ENCODE measurements at places on chromosomes 12 and 14.

DNA sequence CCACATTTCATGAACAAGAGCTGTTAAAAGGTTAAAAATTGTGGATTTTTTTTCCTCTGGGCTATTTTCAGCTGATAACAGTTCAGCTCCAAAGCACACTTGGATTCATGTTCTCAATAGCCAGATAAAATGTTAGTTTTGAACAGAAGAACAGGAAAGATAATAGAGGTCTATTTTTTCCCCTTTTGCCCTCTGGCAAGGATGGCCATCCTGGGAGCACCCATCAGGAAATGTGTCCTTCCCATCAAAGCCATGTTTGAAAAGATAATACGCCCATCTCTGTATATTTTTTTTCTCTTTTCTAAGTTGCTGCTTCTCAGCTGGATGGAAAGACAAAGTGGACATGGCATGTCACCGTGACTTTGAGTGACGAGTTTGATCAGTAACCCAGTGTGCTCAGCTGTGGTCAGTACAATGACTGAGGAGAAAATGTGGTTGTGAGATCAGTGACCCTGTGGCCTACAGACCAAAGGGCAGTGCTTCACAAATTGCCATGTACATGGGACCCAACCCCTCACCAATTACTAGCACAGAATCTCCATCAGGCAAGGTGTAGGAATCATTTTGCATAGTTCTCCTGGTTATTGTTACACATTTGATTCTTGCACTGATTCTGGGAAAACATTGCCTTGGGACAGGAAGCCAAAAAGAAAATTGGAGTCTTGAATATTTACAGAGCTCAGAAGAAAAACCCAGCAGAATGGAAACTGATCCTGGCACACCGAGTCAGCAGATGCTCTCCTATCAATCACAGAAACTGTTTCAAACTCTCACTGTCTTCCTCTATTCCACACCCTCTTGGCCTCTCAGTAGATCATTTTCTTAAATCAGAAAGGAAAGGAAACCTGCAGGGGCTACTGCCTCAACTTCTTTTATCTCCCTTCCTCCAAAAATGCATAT is 64.3 kb downstream of the ANO6 start:
- no peak for DNase-seq

DNA sequence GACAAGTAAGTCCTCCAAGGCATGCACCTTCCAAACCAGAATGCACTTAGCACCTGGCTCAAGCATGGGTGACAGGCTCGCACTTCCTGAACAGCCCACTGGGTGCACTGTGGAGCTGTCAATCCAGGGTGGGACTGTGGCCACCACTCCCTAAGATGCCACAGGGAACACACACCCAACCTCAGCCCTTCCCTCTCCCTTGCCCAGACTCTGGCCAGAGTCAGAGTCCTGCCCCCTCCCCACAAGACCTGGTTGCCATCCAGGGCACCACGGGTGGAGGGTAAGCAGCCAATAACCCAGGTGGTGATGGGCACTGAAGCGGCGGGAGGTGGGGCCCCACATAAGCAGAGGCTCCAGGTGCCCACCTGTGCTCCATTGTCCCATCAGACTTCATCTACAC is 160.6 kb downstream of the MYRFL start:
- no peak for DNase-seq

- DNase-seq = no peak
Measured at GRCh38 chr14:72521968-72522741, 371.7 kb downstream of the DPF3 start.

DNA sequence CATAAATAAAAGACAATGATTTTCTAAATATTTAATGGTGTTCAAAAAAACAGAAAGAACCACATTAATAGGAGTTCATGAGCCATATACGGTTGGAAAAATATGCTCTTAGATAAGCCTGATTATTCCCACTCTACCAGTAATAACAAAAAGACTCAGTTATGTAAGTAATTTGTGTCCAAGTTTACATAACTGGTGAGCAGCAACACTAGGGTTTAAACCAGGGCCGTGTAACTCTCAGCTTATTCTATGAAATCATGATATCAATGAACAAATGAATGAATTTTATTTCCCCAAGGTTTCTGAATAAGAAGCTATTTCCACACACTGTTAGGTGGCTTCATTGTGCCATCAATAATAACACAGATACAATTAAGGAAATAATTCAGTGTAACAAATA is 98.3 kb downstream of the GARIN6 start:
- no peak for DNase-seq

GRCh38 chr12:101792046-101792931 is 38.5 kb downstream of the GNPTAB start:
- DNase-seq = peak; percentile 6

GRCh38 chr12:25025260-25025659 is 76.4 kb upstream of the BCAT1 start:
- no peak for DNase-seq

DNA sequence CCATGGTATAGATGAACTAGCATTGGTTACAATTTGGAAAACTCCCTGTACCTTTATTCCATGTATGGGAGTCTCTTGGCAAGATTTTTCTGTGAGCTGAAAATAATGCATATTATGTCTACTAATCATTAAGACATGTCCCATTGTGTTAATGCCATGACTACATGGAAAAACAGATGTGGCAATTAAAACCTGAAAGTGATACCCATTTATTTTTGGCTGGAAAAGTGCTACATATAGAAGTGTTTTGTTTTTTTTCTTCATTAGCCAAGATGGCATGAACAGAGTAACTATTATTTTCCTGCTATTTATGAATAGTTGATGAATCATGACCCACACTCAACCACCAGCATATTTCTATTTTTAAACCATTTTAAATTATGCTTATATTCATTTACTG is 58.2 kb downstream of the ALG10B start:
- DNase-seq = no peak

DNA sequence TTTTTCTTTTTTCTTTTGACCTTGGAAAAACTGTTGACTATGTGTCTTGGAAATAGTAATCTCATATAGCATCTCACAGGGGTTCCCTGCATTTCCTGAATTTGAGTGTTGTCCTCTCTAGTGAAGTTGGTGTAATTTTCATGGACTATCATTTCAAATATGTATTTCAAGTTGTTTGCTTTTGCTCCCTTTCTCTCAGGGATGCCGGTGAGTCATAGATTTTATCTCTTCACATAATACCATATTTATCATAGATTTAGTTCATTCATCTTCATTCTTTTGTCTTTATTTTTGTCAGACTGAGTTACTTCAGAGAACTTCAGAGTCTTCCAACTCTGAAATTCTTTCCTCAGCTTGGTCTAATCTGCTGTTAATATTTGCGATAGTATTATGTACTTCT is 1320.6 kb downstream of the LRFN5 start:
- DNase-seq = no peak

DNA sequence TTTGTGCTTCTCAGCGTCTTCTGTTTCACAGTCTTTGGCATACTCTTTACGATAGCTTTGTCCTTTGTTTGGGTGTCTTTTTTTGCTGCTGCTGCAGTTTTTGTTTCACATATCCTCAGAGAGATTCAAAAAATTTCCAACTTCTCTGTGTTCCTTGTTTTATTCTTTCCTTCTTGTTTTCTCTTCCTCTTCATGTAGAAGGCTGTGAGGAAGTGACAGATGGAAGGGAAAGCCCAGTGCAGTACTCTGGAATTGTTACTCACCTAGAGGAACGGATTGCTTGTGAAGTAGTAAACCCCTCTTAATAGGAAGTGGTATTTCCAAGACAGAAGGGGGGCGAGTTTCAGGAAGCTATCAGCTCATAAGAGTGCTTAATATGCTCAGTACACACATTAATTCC is 1.7 kb downstream of the CREBL2 start:
- DNase-seq = no peak

DNA sequence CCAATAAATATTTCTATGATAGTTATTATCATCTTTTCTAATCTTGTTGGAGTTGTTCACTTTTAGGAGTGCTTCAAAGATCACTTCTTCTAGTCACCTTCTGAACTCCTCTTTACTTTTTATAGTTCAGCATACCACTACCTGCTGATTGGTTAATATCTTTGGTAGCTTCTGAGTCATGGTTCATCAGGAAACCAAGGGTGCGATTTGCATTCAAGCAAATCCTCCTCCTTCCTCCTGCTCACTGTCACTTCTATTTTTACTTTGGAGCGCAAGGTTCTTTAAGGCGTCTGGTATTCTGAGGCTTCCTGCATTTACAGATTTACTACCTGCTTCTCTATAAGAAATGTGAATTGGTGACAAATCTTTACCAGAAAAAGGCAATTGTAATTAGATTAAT is 24.0 kb downstream of the SYT1 start:
- no peak for DNase-seq

DNA sequence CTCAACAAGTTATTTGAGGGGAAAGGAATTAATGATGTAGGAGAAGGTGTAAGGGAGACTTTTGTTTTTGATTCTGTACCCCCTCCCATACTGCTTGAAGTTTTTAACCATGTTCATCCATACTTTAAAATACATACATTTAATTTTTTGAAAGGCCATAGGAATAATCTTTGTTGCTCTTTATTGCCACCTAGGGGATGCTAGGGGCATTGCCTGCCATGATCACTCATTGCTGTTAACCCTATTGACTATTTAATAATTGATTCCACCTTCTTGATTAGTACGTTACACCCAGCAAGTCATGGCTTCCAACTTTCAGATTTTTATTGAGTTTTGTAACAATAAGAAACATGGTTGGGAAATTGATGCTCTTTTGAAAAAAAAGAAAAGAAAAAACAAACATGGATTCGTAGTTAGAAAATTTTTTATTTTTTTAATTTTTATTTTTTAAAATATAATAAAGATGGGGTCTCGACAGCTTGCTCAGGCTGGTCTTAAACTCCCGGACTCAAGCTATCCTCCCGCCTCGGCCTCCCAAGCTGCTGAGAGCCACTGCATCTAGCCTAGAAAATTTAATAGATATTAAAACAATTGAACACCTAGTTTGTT is 8.5 kb upstream of the PRKAB1 start:
- DNase-seq = peak; percentile 35

DNA sequence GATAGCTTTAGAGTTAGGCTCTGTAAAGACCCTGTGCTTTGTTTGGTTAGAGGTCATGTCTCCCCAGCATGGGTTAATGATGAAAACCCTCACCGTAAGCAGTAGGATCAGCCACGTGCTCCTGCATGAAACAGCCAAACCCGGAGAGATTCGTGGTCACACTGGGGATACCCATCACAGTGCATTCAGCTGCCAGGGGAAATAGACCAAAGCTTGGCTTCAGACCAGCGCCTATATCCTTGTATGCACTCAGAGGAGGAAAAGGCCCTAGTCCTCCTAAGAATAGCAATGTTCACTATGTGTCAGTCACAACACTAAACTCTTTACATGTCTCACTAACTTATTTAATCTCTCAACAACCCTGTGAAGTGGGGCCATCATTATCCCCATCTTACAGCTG is 16.3 kb downstream of the SPX start:
- DNase-seq = no peak

- DNase-seq = no peak
Measured at GRCh38 chr12:78949532-78949931, 85.0 kb downstream of the SYT1 start.

- DNase-seq = peak; percentile 18
Measured at GRCh38 chr12:26471560-26471959, 276.2 kb downstream of the SSPN start.

- DNase-seq = peak; percentile 21
Measured at GRCh38 chr14:61435563-61436337, 114.4 kb downstream of the PRKCH start.

GRCh38 chr12:42552822-42553221 is 36.7 kb downstream of the PRICKLE1 start:
- no peak for DNase-seq

DNA sequence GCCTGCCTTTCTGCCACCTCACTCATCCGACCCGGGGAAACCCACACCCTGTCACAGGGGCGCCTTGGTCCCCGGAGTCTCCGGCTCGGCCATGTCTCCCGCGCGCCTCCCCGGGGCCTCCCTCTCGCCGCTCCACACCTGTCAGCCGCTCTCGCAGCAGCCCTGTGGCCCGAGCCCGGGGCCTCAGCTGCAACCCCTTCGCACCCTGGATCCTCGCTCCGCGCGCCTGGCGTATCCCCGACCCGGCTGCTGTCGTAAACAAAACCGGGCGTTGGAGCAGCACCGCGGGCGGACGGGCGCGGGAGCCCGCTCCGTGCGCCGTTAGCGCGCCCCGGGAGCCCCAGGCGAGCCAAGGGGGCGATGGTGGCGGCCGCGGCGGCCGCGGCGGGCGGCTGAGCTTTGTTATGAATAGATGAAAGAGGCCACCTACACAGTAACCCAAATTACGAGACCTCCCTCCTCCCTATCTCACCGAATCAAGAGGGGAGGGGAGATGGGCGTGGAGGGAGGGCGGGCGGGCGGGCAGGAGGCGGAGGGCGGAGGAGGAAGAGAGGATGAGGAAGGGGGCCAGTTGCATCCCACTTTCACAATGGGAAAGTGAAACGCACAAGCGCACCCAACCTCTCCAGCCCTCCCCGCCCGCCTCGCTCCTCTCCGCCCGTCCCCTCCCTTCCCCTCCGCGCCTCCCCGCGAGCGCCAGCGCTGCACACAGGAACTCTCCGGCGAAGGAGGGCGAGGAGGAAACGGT is at the start of gene PLXNC1:
PLXNC1 (plus strand) TSS at position 587 of the 748 bp plus-strand sequence. CDS start 395 bp downstream, outside the sequence.
- peak; percentile 33 for DNase-seq

- DNase-seq = peak; percentile 59
Measured at GRCh38 chr12:52496054-52496453, 3.0 kb upstream of the KRT6A start.

GRCh38 chr14:106843386-106843785 is 1317.0 kb downstream of the TMEM121 start:
- no peak for DNase-seq

DNA sequence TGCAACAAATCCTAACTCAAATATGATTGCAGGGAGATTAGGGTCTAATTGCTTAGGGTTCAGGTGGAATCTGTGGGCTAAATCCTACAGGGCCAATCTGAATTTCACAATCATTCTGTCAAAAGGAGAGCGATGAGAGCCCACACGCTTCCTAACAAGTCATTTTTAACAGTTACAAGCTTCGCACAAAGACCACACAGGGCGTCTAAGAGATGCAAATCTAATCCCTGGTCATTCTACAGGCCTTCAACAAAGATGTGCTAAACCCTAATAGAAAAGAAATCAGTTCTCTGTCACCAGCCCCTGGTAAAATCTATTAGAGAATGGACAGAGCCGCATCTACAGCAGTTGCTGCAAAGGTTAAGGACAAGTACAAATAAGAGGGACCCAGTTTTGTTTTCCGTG is 15.3 kb downstream of the NKX2-1 start:
- DNase-seq = no peak

GRCh38 chr12:5043589-5044419 is at the start of gene KCNA5:
Gene KCNA5 (plus strand): TSS chr12:5043879. CDS start chr12:5044148, 269 bp downstream.
- no peak for DNase-seq

DNA sequence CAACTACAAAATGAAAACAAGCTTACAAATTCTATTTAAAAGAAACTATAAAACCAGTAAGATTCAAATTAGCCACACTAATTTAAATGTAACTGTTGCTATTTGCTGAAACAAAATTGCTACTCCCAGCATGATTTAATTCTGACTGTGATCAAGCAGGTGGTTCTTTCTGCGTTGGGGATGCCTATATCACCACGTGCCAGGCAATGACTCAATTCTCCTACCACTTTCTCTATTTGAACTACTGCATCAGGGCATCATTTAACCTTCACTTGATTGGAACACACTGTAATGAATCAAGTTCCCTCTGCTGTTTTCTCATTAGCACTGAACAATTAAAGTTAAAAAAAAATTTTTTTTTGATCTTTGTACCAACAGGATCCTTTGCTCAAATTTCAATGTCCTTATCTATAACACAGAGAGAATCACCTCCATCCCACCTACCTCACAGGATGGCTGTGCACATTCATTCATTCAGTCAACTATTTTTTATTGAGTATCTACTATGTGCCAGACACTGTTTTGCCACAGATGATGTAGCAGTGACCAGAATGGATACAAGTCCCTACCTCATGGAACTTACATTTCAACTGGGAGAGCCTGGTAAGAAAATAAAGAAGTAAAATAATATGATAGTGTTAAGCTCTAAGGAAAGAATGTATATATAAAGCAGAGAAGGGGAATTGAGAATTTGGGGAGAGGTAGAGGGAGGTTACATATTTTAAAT is 8.0 kb upstream of the ACTN1 start:
- DNase-seq = no peak
